CD4-positive, alpha-beta T cell treated with Interleukin-21 for 1 hour (primary cell): ENCODE measurements at places on chromosomes 3 and 15.

DNA sequence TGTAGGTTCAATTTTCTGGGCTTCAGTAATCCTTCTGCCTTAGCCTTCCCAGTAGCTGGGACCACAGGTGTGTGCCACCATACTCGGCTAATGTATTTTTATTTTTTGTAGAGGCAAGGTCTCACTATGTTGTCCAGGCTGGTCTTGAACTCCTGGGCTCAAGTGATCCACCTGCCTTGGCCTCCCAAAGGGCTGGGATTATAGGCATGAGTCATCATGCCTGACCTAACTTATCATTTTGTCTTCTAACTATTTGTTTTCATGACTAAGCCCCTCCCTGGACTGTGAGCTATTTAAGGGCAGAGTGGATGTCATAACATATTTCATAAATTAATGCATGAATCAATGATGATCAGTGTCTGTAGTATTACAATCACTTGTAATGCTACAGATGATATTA is 56.1 kb upstream of the PIAS1 start:
- DNase-seq, result no peak

DNA sequence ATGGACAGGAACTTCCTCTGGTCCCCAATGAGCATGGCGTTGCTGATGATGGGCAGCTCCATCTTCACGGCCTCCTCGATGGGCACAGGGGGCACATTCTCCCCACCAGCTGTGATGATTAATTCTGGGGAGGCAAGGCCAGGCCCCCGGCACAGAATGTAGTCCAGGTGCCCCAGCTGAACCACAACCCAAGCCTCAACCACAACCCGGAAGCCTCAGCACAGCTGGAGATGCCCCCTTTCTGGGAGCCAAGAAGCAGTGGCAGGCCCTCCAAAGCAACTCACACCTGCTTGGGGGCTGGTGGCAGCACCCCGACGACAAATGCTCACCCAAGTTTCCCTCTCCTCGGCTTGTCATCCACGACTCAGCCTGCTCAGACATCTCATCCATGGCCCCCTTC is 25.2 kb downstream of the IDH3A start:
- DNase-seq, result no peak

- no peak for DNase-seq
Measured at GRCh38 chr3:80649170-80649569, 881.4 kb upstream of the ROBO1 start.

DNA sequence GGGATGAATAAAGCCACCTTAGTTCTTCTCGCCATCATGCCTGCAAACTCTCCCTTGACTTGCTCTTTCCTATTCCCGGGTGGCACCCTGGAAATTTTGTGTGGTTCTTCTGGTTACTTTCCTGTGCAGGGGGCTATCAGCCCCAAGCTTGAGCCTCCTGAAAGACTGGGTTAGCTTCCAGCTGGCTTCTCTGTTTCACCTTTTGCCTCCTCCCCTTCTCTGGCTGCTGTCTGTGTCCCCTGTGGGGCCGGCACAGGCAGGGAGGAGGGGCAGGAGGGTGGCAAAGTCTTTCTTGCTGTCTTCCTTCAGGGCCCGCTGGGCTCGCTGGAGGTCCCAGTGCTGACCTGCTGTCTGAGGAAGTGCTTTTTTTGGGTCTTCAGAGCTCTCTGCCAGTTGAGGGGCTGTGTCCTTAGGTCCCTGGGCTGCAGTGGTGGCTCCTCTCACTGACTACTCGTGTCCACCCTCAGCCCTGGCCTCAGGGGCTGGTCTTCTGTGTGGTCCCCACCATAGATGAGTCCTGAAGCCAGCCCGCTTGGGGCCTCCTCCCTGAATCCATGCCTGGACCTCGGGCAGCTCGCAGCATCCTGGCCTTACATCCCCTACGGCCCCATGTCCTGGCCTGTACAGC is 196.5 kb downstream of the KLF13 start:
- no peak for DNase-seq

GRCh38 chr3:198092276-198092675 is 132.3 kb downstream of the LMLN start:
- DNase-seq, result no peak

- no peak for DNase-seq
Measured at GRCh38 chr3:17965331-17965730, 222.9 kb upstream of the TBC1D5 start.

DNA sequence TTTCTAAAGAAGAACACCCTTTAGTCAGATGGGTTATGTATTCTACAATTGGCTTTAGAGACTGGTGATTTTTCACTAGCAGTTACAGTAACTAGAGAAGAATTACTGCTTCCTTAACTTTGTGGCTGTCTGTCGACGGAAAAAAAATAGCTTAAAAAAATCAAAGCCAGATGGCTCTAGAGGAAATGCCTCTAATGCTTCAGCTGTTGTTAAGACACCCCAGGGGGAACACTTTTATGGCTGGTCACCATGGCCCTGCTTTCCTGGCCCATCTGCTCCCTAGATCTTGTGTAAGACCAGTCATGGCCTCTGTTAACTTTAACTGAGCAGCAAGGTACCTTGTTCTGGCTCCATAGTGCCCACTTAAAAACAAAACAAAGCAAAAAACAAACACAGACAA is 198.6 kb upstream of the PLSCR5 start:
- no peak for DNase-seq

DNA sequence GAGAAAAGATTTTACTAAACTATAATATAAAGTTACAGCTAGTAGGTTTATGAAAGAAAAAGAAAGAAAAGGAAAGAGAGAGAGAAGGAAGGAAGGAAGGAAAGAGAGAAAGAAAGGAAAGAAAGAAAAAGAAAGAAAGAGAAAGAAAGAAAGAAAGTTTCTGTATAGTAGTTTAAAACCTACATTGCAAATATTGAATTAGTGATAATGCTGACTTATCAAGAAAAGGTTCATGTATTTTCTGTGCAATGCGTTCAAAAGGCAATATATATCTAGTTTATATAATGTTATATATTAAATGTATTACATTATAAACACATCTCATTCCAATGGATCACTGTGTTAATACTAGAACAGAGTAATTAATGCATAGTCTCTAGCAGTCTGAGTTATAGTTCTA is 648.4 kb downstream of the ZBBX start:
- no peak for DNase-seq

GRCh38 chr3:122104515-122105194 is 49.5 kb downstream of the CD86 start:
- DNase-seq, result no peak

DNA sequence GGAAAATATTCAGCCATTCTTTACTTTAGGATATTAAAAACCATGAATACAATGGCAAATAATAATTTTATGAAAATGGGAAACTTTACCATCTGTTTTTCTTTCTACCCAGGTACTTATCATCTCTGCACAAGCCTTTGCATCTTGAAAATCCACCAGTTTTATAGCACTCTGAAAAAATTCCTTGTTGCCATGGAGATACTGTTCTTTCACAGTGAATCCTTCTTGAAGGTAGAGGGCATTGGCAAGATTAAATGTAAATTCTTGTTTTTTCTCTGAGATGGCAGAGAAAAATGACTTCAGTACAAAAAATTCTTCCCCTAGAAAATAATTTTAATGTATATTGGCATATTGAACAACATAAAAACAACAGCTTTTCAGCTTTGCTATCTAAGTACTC is 6.9 kb downstream of the SERPINI2 start:
- no peak for DNase-seq

- DNase-seq, result no peak
Measured at GRCh38 chr3:31219131-31219843, 313.4 kb upstream of the STT3B start.

- DNase-seq, result no peak
Measured at GRCh38 chr15:59292442-59293151, 80.1 kb downstream of the MYO1E start.

- no peak for DNase-seq
Measured at GRCh38 chr3:114634635-114635034, 340.8 kb downstream of the TIGIT start.
